Left cardiac atrium (tissue), 4 donors: ENCODE measurements at places on chromosomes 2 and 18.

DNA sequence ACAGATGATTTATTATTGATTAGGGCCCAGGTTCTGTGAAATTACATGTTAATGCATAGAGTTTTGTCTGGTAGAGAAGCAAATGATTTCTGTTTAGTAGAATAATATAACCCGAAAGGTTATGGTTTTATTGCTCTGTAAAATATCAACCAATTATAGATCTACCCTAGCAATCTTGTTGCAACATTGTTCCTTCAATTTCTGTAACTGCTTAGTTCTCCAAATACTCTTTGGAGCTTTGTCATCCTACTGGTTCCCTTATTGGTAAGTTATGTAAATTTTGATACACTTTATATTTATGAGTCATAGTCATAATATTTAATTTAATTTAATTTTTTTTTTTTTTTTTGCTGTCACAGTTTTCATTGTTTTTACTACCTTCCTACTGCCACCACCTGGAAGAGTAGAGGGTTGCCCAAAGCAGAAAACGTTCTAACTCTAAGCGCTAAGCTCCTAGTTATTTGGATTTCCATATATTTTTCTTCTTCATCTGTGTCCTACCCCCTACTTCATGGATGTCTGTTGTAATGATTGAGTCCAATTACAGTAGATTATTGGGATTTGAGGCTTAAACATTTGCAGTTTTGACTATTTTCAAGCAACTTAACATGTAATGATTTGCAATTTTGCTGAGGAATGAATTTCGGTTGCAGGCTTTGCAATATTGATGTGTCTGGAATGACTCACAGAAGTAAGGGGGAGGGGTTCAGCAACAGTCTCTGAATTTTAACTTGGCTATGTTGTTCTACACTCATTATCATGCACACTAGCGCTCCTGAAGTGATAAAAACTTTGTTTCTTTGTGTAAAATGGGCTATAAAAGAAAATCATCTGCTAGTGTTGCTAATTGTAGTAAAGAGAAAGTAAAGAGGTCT, 51.1 kb downstream of the NABP1 start:
- DNase-seq = no peak

DNA sequence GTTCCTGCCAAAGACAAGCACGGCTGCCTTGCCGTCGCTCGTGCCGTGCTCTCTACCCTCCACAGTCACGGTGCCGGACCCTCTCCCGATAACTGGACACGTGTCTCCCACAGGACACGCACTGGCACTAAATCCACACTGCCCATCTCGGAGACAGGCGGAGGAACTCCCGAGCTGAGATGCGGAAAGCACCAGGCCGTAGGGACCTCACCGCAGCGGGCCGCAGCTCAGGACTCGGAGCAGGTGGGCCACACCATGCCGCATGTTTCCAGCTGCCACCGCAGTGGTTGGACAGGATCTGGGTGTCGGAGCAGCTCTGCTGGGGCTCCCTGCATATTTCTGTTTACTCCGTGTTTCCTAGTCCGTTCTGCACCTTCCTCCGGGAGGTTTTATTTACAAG, 127.2 kb downstream of the TPO start:
- DNase-seq = no peak

DNA sequence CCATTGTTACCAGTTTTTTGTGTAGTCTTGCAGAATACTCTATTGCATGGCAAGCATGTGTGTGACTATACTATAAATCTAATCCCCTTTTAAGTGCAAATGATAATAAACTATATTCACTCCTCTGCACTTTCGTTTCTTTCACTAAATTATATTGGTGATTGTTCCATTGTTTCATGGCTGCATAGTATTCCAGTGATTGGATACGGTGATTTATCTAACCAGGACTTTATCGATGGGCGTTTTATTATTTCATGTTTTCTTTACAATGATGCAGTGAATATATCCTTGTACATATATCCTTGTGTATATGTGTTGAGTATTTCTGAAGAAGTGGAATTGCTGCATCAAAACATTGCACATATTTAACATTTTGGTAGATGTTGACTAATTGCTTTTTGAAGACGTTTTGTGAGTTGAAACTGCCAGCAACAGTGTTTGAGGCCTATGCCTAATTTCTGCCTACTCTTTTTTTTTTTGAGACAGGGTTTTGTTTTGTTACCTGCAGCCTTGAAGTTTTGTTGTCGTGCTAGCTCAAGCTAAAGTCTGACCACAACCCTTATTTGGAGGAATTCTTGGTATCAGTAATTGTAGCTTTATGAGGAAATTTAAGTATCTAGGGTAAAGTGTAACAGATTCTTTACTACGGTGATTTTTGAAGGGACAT, 2.7 kb downstream of the MIB1 start:
- DNase-seq = no peak

GRCh38 chr18:65568866-65569265, 181.9 kb upstream of the CDH7 start:
- DNase-seq = no peak

GRCh38 chr2:9001229-9001628, 2.3 kb downstream of the MBOAT2 start:
- no peak for DNase-seq

DNA sequence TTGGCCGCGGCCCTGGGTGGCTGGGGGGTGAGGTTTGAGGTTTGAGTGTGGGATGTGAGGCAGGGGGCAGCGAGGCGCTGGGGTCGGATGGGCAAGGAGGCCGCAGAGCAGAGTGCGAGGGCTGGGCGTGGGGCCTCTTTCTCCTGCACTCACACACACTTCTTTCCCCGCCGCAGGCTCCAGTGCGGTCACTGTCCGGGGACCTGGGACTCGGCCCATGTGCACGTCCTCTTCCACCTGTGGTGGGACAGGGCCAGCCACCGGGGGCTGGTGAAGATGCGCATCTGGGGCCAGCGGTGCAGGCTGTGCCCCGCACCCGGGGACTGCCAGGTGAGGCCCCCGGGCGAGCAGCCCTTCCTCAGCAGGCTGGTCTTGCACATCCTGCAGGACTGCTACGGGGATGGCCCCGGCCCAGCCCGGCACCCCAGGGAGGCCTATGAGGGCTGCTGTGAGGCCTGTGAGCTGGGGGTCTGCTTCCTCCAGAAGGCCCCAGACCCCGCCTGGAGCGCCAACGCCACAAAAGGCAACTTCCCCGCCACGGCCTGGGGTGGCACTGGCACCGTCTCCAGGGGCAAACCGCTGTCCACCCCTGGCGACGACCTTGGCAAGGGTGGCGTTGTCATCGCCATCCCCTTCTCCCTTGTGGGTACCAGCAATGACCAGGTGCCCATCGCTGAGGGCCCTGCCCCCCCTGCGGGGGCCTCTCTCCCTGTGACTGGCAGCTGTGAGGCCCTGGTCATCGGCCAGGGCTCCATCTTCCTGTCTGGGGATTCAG, 2.2 kb downstream of the RTP5 start:
- DNase-seq = no peak

DNA sequence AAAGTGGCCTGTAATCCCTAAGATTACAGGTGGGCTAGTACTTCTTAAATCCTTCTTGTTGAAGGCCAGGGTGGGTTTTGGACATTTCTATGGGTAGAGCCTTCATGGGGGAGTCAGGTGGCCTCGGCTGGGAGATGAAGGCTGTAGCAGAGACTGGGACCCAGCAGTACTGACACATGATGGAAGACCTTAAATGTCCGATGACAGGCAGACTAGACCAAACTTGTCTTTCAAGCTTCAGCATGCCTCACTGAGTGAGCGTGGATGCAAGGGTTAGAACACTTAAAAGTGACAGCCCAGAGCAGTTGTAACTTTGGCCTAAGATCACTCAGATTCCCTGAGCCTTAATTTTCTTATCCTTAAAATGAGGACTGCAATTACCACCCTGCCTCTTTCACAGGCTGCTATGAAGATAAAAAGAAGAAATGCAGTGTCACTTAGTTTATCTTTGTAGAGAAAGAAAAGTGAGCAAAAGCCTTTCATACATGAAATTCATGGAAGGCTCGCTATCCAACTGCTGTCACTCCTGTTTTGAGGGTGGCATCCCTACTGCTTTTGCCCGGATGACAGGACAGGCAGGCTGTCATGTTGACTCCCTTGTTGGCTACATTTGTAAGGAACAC, 19.5 kb downstream of the PLEK start:
- DNase-seq = no peak

DNA sequence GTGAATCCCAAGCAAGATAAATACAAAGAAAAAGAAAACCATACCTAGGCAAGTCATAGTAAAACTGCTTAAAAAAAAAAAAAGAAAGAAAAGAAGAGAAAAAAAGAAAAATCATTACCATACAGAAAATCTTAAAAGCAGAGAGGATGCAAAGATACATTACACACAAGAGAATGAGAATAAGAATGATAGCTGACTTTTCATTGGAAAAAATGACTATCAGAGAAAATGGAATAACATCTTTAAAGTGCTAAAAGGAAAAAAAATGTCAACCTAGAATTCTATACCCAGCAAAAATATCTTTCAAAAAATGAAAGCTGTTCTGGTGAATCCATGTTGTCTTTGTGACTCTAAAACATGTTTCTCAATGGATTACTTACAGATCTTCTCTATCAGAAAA, 66.2 kb downstream of the REEP1 start:
- DNase-seq = no peak
